ENCODE measurements at places on chromosomes 7 and 10.

DNA sequence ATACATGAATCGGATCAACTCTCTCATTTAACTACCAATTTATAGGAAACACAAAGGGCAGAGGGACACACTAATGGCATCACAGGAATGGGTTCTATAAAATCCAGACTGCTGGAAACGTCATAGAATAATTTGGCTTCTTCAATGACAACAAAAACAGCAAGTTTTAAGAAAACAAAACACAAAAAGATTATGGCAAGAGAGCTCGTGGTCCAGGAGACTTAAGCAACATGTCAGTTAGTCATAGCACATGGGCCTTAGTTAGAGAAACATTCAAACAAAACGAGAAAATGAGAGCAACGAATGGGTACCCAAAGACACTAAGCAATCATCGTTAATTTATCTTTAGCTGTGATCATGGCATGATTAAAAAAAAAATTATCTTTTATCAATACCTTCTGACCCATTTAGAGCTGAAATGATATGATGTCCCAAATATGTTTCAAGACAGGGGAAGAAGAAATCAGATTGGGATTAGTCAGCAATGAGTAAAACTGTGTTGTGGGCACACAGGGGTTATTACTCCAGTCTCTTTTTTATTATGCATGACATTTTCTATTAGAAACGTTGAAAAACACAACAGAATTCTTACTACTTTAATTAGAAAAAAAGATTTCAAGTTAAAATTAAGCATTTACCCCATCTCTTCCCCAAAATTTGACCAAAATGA lies 28.3 kb downstream of the NCAPG2 start:
- no peak for DNase-seq

GRCh38 chr10:52455098-52455497 lies 141.0 kb downstream of the DKK1 start:
- no peak for DNase-seq

GRCh38 chr7:24576171-24577025 lies 3.1 kb downstream of the PALS2 start:
- no peak for DNase-seq

DNA sequence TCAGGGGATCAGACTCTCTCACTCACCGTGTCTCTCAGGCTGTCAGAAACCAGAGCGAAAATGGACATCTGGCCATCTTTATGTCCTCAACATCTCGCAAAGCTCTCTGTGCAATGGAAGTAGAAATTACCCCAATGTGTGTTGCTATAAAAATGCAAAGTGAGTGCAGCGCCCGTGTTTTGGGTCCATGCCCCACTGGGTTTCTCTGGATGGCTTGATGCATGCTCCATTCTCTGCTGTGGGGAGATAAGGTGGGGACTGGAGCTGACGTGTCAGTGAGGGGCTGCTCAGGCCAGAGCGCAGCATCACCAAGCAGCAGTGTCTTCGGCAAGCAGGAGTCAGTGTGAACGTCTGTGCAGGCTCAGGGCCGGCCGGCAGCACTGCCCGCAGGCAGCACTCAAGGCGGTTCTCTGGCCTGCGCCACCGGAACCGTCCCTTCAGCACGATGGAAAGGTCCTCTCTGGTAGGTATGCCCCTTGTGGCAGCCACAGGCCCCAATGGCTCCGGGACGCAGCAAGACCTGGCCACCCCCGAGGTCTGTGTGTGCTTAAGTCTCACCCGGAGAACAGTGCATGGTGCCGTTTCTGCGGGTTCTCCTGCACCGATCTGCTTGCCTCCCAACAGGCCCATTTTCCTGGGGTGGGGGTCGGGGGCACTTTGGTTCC lies 30.2 kb downstream of the WDR86 start:
- DNase-seq = no peak

DNA sequence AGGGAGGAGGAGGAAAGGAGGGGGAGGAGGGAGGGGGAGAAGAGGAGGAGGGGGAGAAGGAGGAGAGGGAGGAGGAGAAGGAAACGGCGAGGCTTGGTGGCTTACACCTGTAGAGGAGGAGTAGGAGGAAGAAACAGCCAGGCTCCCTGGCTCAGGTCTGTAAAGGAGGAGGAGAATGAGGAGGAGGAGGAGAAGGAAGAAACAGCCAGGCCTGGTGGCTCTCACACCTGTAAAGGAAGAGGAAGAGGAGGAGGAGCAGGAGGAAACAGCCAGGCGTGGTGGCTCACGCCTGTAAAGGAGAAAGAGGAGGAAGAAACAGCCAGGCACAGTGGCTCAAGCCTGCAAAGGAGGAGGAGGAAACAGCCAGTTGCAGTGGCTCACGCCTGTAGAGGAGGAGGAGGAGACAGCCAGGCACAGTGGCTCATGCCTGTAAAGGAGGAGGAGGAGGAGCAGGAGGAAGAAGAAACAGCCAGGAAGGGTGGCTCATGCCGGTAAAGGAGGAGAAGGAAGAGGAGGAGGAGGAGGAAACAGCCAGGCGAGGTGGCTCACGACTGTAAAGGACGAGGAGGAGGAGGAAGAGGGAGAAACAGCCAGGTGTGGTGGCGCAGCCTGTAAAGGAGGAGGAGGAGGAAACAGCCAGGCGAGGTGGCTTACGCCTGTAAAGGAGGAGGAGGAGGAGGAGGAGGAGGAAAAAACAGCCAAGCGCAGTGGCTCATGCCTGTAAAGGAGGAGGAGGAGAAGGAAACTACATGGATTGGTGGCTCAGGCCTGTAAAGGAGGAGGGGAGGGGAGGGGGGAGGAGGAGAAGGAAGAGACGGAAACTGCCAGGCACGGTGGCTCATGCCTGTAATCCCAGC lies 14.9 kb upstream of the CRCP start:
- peak; percentile 15 for DNase-seq

DNA sequence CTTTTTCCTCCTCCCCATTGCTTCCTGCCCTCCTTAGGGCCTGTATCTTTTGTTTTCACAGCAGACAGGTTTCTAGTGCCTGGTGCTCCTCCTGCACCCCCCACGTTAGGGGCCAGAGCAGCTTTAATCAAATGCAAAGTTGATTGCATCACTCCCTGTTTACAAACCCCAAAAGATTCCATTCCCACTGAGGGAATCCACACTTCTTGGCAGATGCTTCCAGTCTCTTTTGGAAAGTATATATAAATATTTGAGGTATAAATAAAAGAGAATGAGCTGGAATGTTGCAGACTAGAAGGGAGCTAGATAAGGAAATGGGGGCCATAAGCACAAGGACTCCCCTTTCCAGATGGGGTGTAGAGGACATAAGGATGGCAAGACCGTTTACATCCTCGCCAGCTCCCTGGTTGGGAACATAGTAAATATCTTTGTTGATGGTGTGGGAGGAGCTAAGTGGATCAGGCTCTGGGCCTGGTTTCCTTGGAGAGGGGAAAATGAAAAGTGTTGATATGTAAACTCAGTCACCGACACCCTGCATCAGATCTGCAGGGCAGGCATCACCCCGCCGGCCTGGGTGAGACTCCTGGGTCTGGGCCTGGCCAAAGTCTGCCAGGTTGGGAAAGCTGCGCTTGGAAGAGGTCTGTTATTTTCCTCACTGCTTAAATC lies 6.2 kb downstream of the RARRES2 start:
- no peak for DNase-seq

GRCh38 chr7:116408166-116408565 lies 91.4 kb upstream of the CAV2 start:
- DNase-seq = no peak

GRCh38 chr10:109202111-109202510 lies 721.2 kb downstream of the XPNPEP1 start:
- no peak for DNase-seq

GRCh38 chr10:72407927-72408600 lies 53.3 kb upstream of the DNAJB12 start:
- no peak for DNase-seq

DNA sequence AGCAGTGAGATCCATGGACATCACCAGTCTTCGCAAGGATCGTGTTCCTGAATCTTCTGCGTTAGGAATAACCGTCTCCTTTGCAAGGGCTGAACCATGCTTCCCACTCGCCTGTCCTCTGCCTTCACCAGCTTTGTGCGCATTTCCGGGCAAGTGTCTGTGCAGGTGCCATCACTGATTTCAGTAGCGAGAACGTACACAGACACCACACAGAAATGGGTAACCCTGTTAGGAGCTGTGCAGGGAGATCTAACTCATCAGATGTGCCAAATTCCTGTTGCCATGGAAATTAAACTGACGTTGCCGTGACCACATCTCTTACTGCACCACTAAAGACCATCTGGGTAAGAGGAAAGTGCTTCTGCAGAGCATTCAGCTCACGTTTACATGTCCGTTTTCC lies 146.3 kb downstream of the DIP2C start:
- no peak for DNase-seq

GRCh38 chr10:130341356-130341755 lies 205.2 kb downstream of the GLRX3 start:
- no peak for DNase-seq

GRCh38 chr7:21757537-21758282 lies 188.0 kb downstream of the CDCA7L start:
- DNase-seq = no peak

GRCh38 chr10:119370972-119371703 lies 163.8 kb downstream of the GRK5 start:
- DNase-seq = no peak

DNA sequence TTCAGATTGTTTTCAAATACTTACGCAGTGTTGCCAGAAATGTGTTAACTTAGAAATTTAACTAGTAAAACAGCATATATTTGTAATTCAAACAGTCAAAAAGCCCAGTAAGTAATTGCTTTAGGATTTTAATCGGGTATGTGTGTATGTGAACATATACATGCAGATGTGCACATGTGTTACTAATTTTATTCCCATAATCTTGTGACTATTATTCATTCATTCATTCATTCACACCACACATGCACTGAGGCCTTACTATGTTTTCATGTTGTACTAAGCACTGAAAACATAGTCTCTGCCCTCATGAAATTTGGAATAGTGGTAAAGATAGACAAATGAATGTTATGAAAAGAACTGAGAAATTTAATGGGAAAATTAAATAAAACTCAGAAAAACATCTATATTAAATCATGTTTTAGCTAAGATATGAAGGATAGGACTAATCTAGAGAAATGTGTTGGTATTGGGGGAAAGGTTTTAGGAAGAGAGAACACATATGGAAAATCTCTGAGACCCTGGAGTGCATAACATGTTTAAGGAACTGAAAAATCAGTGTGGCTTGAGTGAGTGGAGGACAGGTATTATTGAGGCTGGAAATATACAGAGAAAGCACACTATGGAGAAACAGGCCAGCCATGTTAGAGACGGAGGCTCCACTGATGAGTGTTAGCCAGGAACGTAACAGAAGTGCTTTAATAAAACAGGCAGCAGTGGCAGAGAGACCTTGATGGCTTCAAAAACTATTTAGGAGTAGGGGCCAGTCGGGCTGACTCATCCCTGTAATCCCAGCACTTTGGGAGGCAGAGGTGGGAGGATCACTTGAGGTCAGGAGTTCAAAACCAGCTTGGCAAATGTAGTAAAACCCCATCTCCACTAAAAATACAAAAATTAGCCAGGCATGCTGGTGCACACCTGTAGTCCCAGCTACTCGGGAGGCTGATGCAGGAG lies 80.3 kb downstream of the HDAC9 start:
- no peak for DNase-seq

GRCh38 chr7:26102176-26102575 lies 49.8 kb upstream of the NFE2L3 start:
- no peak for DNase-seq

DNA sequence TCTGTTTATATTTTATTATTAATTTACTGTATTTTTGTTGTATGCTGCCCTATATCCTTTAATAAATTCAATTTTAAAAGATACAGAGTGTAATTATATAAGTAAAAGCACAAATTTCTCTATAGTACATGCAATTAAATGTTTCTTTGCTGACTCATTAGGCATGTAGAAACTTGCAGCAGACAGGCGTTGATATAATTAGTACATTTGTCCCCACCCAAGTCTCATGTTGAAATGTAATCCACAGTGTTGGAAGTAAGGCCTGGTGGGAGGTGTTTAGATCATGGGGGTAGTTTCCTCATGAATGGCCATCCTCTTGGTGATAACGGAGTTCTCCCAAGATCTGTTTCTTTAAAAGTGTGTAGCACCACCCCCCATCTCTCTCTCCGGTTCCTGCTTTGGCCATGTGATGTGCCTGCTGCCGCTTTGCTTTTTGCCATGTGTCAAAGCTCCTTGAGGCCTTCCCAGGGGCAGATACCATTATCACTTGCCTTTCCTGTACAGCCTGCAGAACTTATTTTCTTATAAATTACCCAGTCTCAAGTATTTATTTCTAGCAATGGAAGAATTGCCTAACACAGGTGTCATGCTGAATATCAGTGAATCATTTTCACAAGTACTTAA lies 63.7 kb downstream of the TSPAN12 start:
- no peak for DNase-seq

DNA sequence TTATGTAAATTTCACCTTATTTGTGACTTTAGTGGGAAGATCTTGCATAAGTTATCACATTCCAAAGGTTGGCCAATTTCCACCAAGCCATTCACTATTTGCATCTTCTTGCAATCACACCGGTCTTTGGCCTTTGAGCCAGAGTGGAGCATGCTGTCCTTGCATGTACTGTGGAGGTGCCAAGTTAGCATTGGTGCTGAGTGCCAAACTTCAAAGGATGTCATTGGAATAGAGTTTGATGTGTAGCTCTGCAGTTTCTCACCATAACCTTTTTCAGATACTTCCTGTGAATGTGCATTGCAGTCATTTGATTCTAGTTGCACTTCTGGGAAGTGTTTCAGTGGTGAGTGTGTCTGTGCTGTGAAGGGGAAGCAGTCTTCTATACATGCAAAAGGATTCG lies 620.6 kb downstream of the SUGCT start:
- no peak for DNase-seq

- DNase-seq = no peak
Measured at GRCh38 chr7:126303926-126304325, 948.8 kb downstream of the GRM8 start.

DNA sequence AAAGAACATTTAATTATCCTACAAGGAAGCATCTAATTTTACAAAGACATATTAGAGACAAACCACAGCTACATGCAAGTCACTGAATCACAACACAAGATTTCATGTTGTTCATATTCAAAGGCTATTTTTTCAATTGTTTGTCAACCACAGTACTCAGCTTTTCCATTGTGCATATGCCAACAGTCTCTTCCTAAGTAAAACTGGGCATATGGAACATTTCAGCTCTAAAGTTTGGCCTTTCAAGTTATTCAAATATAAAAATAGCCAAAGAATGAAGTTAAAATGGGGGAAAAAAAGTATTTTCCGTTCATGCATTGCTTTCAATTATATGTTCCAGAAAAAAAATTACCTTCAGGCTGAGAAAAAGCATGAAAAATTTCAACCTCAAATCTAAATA lies 537.9 kb downstream of the PLXDC2 start:
- no peak for DNase-seq

- DNase-seq = no peak
Measured at GRCh38 chr10:28179006-28179742, 123.7 kb downstream of the MPP7 start.

DNA sequence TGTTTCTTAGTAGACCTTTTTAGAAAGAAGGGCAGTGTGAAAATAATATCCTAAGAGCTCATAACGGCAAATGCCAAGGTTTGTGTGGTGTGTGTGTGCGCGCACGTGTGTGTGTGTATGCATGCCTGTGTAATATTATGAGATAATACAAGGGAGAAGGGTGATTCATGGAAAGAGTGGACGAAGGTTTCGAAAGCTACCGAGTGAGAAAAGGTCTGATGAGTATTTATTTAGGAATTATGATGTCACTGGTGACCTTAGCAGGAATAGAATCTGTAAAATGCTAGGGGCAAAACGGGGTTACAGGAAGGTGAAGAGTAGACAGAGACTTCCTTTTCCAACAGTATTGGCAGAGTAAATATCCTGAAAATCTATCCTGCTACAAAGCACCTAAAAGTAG lies 107.3 kb downstream of the AHR start:
- DNase-seq = no peak
